HFF-Myc (cell line): ENCODE measurements at places on chromosomes 1 and 21.

GRCh38 chr1:181429462-181429861, 53.9 kb upstream of the CACNA1E start:
- DNase-seq = no peak

GRCh38 chr1:233216009-233216408, 79.5 kb downstream of the PCNX2 start:
- no peak for DNase-seq

DNA sequence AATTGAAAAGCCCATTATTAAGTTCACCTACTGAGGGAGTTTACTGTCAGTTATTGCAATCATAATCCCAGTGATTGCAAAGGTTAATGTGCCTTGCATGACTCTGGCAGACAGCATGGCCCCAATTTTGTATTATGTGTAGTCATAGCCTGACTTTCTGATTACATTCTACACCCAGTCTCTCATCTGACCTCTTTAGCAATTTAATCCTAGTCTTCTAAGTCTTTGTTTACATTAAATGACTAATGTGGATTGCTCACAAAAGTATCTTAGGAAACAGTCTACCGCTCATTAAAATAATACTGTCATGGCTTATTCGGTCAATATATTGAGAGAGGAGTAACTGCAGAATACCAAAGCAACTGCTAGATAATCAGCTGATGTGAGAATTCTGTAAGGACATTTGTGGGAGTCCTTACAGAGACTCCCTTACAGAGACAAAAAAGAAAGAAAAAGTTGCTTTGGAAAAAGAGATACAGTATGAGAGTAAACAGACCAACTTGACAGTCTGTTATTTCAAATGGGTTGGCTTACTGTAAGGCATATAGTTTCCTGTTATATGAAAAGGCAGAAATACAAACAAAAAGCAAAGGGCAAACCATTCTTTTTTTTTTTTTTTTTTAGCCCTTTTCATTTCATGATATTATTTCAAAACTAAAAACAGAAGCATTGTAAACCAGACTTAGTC, 42.8 kb downstream of the SMG7 start:
- peak; percentile 20 for DNase-seq

- DNase-seq = no peak
These were observed 64.4 kb downstream of the SUSD4 start for GRCh38 chr1:223299553-223299952.

- DNase-seq = no peak
These were observed 55.6 kb downstream of the SLC19A1 start for GRCh38 chr21:45486443-45487160.

GRCh38 chr1:41712695-41713094, 206.0 kb downstream of the HIVEP3 start:
- DNase-seq = no peak

- DNase-seq = no peak
These were observed 4.4 kb upstream of the WDR64 start for GRCh38 chr1:241647658-241648057.

- DNase-seq = no peak
These were observed 22.5 kb upstream of the ZNF648 start for GRCh38 chr1:182083851-182084486.

- DNase-seq = no peak
These were observed 78.5 kb upstream of the KAZN start for GRCh38 chr1:14519976-14520375.

DNA sequence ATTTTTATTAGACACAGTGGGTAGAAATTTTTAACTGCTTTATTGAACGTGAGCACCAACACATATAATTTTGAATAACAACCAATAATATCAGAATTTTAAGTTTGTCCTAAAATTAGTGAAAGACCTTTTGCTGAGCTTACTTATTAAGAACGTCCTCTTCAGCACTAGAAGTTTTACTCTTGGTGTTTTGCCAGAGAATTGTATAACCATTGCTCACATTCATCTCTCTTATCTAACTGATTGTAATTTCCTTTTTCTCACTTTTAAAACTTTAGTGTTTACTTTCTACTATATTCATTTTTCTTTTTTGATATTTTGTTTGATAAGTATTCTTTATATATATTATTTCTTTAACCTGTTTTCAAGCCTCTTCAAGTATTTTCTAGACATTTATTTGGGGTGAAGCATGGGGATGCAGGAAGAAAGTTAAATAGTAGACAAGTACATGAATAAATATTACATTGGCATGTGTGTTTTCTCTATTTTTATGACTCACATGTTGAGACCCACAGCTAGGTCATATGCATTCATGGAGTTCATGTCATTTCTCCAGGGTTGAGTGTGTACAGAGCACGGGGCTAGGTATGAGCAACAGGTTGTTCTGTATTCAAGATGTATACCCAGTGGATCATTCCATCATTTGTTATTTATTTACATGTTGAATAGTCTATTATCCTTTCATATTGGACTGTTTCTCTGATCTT, 90.6 kb downstream of the ATP6V1G3 start:
- DNase-seq = no peak

- no peak for DNase-seq
These were observed 5.4 kb downstream of the CNTN2 start for GRCh38 chr1:205048382-205048781.

GRCh38 chr21:38847556-38847955, 41.8 kb downstream of the ETS2 start:
- no peak for DNase-seq

- no peak for DNase-seq
These were observed 183.3 kb downstream of the ST6GALNAC3 start for GRCh38 chr1:76257823-76258222.

DNA sequence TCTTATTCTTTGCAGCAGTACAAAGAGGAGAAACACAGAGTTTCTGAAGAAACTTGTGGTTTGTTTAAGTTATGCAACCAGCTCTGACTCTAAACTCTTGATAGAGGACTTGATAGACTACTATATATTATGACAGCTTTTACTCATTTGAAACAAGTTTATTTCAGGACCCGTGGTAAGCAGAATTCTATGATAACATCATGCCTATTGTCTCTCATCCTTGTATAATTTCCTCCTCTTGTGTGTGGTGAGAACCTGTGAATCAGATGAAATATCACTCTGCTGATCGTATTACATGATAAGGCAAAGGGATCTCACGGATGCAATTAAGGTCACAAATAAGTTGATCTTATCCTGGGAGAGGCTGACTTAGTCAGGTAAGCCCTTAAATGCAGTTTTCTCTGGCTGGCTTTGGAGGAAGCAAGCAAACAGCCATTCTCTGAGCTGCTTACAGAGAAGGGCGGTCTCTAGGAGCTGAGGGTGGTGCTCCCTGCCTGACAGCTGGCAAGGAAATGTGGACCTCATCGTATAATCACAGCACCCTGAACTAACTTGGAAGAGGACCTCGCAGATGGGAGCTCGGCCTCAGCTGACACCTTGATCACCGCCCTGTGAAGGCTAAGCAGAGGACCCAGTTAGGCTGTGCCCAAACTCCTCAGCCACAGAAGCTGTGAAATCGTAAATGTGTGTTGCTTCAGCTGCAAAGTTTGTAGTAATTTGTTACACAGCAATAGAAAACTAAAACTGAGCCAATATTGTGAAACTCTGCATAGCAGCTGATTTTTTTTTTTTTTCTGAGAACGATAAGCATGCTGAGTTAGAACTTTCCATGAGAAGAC, 151.1 kb upstream of the DPT start:
- DNase-seq = no peak

GRCh38 chr1:164619006-164619784, 60.2 kb downstream of the PBX1 start:
- DNase-seq = no peak
